ENCODE measurements at places on chromosomes 4 and X. TPM values are rescaled to one million over a fixed set of nuclear protein-coding genes. Genes with fewer than 3 reads are reported as not detected.

GRCh38 chr4:122218762-122219161 lies 66.6 kb downstream of the BLTP1 start:
- no peak for DNase-seq

- no peak for DNase-seq
Observed at GRCh38 chr4:174198828-174199227, 84.6 kb downstream of the FBXO8 start.

DNA sequence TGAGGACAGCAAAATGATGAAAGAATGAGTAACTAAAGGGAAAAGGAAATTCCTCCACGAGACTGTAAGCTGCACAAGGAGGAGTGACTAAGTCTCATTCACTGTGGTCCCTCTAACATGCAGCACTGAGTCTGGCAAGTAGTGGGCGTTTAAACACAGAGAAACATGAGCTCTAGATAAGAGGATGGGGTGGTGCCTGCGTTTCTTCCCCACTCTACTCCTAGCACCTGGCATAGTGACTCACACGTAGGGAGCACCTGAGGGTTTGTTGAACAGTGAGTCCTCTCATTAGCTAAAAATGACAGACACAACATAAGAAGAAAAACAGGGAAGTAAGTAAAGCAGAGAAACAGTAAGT lies 105.8 kb upstream of the CBR4 start:
- peak; percentile 61 for DNase-seq

- no peak for DNase-seq
Observed at GRCh38 chr4:184471881-184472613, 2.3 kb downstream of the IRF2 start.

DNA sequence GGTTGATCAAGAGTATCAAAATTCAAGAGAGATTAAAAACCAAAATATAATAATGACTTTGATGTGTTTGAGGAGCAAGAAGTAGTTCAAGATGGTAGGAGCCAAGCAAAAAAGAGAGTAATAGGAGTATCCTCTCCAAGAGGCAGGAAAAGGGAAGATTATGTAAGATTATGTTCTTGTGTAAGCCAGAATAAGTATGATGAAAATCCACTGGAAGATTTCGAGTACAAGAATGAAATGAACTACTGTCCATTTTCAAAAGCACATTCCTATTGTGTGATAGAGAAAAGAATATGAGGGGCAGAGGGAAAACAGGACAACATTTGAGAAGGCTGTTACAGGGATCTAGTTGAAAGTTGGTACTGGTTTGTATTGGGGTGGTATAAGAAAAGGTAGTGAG lies 659.6 kb upstream of the INTU start:
- DNase-seq, result no peak

- no peak for DNase-seq
Observed at GRCh38 chrX:119363391-119363790, 35.7 kb upstream of the SLC25A43 start.

SLITRK4 gene
- total RNA-seq, result 0.18 TPM

FAAH2 gene
- 9.1 TPM for total RNA-seq

Measured in ureter (tissue), 1 donor.